NCI-H2081 treated with DMSO at 0.1 percent for 48 hours (cell line): ENCODE measurements at places on chromosomes 3 and 15.

GRCh38 chr3:133840055-133840737 is 34.6 kb downstream of the SRPRB start:
- no peak for DNase-seq

DNA sequence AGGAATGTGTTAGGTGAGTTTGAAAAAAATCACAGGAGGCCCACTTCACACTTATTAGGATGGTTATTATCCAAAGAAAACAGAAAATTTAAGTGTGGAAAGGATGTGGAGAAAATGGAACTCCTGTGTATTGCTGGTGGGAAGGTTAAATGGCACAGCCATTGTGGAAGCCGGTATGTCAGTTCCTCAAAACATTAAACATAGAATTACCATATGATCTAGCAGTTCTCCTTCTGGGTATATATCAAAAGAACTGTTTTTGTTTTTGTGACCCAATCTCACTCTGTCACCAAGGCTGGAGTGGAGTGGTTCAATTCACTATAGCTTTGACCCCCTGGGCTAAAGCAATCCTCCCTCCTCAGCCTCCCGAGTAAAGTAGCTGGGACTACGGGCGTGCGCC is 10.4 kb upstream of the ZFYVE19 start:
- DNase-seq: no peak

DNA sequence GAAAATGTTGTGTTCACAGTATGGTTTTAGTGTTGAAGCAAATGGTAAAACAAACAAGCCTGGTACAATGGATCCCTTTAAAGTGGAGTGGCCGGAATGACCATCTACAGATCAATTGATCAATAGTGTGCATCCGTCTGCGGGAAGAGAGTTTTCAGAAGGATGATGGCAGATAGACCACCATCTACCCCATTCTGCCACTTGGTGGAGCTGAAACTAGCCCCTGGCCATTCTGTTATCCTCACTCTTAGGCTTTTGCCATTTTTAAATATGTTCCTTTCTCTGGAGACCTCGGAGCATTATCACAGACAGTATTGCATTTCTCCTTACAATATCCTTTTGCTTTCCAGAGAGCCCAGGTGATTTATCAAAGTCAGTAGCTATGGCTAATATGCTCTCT is 258.9 kb upstream of the CFAP20DC start:
- DNase-seq: no peak

GRCh38 chr3:41464858-41465257 is 265.6 kb downstream of the CTNNB1 start:
- DNase-seq: no peak

GRCh38 chr3:165378761-165379160 is 182.6 kb upstream of the SLITRK3 start:
- DNase-seq: no peak

DNA sequence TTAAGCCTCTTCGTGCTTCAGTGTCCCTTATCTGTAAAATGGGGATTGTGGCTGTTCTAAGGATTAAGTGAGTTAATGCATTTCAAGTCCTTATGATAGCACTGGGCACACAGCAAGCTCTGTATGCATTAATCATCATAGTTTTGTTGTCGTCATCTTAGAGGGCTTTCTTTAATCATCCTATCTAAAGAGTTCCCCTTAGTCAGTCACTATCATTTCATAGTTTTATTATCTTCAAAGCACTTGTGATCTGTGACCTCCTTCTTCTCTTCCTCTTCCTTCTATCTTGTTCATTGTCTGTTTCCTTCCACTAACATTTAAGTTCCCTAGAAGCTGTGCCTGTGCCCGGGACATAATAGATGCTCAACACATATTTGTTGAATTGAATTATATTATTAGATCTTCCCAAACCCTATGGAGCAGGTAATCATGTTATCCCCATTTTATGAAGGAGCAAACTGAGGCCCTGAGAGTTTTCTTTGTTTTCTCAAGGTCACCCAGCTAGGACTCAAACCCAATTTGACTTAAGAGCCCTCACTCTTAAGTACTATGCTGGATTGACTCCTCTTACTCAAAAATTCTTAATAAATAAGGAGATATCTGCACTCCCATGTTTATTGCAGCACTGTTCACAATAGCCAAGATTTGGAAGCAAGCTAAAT is 24.1 kb downstream of the DUOX2 start:
- DNase-seq: no peak

- peak; percentile 53 for DNase-seq
These were observed 756 bp upstream of the CAMK2N2 start for GRCh38 chr3:184261854-184262763.

GRCh38 chr3:97043411-97043810 is 229.0 kb downstream of the EPHA6 start:
- DNase-seq: no peak

DNA sequence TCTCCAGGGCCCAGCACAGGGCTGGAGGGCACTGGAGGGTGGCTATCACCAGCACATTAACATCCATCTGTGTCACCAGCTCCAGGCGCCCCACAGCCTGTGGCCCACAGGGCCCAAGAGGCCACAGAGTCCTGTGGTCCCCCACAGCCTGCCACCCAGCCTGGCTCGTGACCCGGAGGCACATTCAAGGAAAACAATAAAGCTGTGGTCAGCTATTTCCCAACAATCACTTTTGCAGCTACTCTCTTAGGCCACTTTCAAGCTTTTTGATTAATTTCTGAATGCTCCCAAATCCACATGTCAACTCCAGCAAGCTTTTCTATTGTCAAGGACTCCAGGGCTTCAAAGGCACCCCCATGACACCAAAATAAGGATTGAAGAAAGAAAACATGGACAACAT is 16.7 kb downstream of the IDH2 start:
- no peak for DNase-seq

- no peak for DNase-seq
These were observed 55.9 kb downstream of the SERP1 start for GRCh38 chr3:150490277-150490986.

GRCh38 chr3:39262846-39263245 is 17.0 kb downstream of the CX3CR1 start:
- no peak for DNase-seq

- no peak for DNase-seq
These were observed 2.0 kb downstream of the ANKRD28 start for GRCh38 chr3:15795651-15796308.

DNA sequence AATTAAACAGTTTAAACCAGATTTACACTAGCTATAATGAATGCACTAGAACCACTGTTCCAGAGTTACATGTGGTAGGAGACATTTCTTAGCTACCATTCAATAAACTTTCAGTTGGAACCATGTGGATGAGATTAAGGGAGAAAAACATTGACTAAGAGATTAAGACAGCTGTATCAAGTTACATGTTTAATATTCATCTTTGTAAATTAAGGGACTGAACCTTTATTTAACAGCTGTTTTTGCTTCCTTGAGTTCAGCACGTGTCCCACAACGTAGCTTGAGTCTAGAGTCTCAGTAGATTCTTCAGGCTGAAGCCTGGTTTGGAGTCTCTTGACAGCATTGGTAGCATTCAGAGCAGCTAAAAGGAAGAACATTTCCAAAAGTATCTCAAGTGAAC is 27.2 kb upstream of the CFAP44 start:
- DNase-seq: no peak
